Central memory CD8-positive, alpha-beta T cell (primary cell): ENCODE measurements at places on chromosomes 4 and X.

DNA sequence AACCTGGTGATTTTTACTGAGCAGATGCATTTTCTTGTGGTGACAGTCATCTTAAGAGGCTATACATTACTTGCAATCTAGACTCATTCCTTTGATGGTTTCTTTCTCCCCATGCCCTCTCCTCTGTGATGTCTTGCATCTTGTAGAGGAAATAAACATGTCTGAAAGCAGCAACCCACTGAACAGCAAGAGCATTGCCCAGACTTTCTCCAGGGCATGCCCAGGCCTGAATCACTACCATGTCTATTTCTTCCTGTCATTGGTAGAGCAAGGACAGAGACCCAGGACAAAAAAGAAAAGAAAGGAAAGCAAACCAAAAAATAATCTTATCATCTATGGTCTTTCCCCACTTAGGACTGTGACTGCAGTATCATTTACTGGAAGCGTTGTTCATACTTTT, 326.1 kb downstream of the HNRNPD start:
- no peak for DNase-seq
- H3K27ac ChIP-seq: no peak overlapping the region
- H3K36me3 ChIP-seq: no peaks in the 10 kb centered on the region

DNA sequence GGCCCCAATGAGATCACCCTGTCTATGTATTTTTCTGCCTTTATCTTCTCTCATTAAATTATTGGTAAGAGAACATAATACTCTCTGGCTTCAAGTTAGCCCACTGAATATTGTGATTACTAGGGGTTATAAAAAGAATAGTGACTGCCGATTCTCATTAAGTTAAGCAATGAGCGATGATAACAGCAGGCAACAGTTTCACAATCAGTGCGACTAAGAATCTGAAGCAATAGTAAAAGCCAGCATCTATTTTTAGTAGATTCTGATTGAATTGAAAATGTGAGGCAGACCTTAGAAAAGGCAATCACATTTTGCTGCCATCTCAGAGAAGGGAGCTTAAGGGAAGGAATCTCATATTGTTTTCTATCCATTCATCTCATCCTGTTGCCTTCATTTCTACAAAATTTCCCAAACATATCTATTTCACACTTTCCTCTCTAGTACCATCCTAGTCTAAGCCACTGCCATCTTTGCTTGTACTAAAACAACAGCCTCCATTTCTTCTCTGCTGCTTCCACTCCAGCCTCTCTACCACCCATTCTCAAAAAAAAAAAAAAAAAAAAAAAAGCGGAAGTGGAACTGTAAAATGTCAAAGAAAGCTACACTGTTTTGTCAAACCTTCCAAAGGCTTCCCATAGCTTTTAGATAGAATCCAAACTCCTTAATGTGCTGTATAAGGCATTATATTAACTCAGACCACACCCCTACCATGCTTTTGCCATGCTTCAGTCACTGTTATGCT, 17.4 kb downstream of the GABRA4 start:
- H3K27ac ChIP-seq: no peak overlapping the region
- DNase-seq: no peak
- H3K4me3 ChIP-seq: no peak overlapping the region
- H3K36me3 ChIP-seq: no peaks in the 10 kb centered on the region
- no peaks in the 10 kb centered on the region for H3K4me1 ChIP-seq

GRCh38 chr4:140343303-140343702, 30.1 kb upstream of the SCOC start:
- H3K4me1 ChIP-seq: no peaks in the 10 kb centered on the region
- no peak overlapping the region for H3K4me3 ChIP-seq
- no peaks in the 10 kb centered on the region for H3K36me3 ChIP-seq
- no peak overlapping the region for H3K27ac ChIP-seq
- DNase-seq: no peak

- no peaks in the 10 kb centered on the region for H3K36me3 ChIP-seq
- H3K27ac ChIP-seq: no peak overlapping the region
- no peaks in the 10 kb centered on the region for H3K4me1 ChIP-seq
Observed at GRCh38 chr4:87657525-87657924, 7.4 kb downstream of the DMP1 start.

- H3K4me1 ChIP-seq: no peaks in the 10 kb centered on the region
- H3K4me3 ChIP-seq: no peak overlapping the region
- no peak for DNase-seq
- H3K36me3 ChIP-seq: peaks cover 2% of the 10 kb centered on the region
- H3K27me3 ChIP-seq: no peaks in the 10 kb centered on the region
Observed at GRCh38 chr4:108313546-108314339, 145.0 kb upstream of the LEF1 start.

DNA sequence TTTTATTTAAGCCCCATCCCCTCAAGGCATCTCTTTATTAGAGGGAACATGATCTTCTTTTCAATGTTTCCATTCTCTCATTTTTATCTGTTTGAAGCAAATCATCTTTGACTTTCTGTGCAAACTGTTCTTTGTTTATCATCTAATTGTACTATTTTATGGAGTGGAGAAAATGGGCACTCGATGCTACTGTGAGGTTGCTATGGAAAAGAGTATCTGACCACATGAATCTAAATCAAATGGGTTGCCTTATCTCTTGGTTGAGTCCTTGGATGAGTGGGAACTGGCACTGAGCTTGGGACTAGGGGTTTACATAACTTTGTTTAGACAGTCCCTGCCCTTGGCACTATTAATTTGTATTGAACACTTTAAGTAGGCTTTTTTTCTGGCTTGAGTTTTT, 9.1 kb downstream of the OCRL start:
- no peaks in the 10 kb centered on the region for H3K27me3 ChIP-seq
- H3K27ac ChIP-seq: no peak overlapping the region
- H3K36me3 ChIP-seq: no peaks in the 10 kb centered on the region
- DNase-seq: no peak
- H3K4me3 ChIP-seq: no peak overlapping the region

- H3K4me3 ChIP-seq: no peak overlapping the region
- H3K4me1 ChIP-seq: no peaks in the 10 kb centered on the region
- H3K36me3 ChIP-seq: peaks cover 1% of the 10 kb centered on the region
- peaks cover 24% of the 10 kb centered on the region for H3K27me3 ChIP-seq
- H3K27ac ChIP-seq: no peak overlapping the region
- DNase-seq: no peak
Observed at GRCh38 chr4:5112333-5113095, 61.2 kb downstream of the STK32B start.

- H3K36me3 ChIP-seq: no peaks in the 10 kb centered on the region
- no peak overlapping the region for H3K27ac ChIP-seq
- no peak for DNase-seq
- H3K4me3 ChIP-seq: no peak overlapping the region
Observed at GRCh38 chr4:7359400-7360062, 75.2 kb downstream of the PSAPL1 start.

DNA sequence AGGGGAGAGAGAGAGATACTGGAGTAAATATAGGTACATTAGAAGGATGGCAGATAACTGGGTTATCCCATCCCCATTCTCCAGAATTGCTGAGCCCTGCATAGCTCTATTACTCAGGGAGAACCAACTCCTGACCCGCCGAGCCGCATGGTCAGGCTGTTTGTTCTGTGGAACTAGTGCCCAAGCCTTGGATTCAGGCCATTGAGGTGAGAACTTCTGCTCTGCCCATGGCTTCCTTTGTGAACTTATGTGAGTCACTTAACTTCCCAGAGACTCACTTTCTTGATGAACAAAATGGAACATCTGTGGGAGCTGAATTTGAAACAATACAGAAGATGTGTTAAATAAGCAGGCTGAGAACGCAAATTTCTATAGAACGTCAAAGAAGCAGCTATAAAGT, 54.2 kb downstream of the SPATA18 start:
- no peak overlapping the region for H3K27ac ChIP-seq
- no peaks in the 10 kb centered on the region for H3K36me3 ChIP-seq
- H3K4me1 ChIP-seq: no peaks in the 10 kb centered on the region
- H3K4me3 ChIP-seq: no peak overlapping the region
- peaks cover 9% of the 10 kb centered on the region for H3K27me3 ChIP-seq

GRCh38 chr4:177410566-177410965, 31.7 kb downstream of the AGA start:
- no peak overlapping the region for H3K27ac ChIP-seq
- H3K4me3 ChIP-seq: no peak overlapping the region
- H3K36me3 ChIP-seq: no peaks in the 10 kb centered on the region
- H3K27me3 ChIP-seq: no peaks in the 10 kb centered on the region
- no peak for DNase-seq

DNA sequence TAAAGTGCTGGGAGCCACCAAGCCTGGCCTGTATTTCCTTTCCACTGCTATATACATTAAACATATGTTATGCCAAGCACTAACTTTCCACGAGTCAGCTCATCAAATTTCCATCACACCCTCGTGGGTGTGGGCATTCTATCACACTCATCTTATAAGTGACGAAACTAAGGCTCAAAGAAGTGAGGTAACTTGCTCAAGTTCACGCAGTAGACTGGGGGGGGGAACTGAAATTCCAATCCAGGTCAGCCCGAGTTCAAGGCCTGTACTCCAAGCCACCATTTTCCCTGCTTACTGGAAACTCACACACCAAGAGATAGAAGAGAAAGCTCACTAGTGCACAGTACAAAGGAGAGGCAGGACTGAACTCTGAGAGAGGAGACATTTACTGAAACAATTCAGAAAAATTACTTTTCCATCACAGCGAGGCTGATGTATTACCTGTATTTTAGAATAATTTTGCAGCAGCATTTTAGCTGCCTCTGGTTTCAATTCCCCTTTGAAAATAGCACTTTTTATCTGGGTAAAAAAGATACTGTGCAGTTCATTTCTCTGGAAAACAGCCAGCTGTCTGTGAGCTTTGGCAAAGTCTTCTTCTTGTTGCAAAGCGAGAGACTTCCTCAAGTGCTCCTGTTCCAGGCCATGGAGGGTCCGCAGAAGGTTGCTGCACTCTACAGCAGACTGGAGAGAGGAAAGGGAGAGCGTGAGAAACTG, 76.8 kb downstream of the EVC2 start:
- no peak overlapping the region for H3K4me3 ChIP-seq
- no peaks in the 10 kb centered on the region for H3K4me1 ChIP-seq
- DNase-seq: no peak

DNA sequence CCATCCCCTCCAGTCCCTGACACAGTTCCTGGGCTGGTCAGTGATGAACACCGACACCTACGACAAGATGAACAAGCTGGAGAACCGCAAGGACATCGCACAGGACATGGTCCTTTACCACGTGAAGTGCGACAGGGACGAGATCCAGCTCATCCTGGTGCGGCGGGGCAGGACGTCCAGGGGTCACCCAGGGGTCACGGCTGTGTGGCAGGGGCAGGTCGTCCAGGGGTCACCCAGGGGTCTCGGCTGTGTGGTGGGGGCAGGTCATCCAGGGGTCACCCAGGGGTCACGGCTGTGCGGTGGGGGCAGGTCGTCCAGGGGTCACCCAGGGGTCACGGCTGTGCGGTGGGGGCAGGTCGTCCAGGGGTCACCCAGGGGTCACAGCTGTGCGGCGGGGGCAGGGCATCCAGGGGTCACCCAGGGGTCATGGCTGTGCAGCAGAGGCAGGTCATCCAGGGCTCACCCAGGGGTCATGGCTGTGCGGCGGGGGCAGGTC, 16.7 kb downstream of the ATP5ME start:
- no peak overlapping the region for H3K27ac ChIP-seq
- no peak for DNase-seq
- no peaks in the 10 kb centered on the region for H3K36me3 ChIP-seq
- H3K4me3 ChIP-seq: no peak overlapping the region
- H3K27me3 ChIP-seq: no peaks in the 10 kb centered on the region

- H3K27me3 ChIP-seq: no peaks in the 10 kb centered on the region
- H3K36me3 ChIP-seq: no peaks in the 10 kb centered on the region
- H3K27ac ChIP-seq: no peak overlapping the region
- no peak overlapping the region for H3K4me3 ChIP-seq
- no peaks in the 10 kb centered on the region for H3K4me1 ChIP-seq
Observed at GRCh38 chrX:121823406-121823805, 776.0 kb downstream of the GLUD2 start.

DNA sequence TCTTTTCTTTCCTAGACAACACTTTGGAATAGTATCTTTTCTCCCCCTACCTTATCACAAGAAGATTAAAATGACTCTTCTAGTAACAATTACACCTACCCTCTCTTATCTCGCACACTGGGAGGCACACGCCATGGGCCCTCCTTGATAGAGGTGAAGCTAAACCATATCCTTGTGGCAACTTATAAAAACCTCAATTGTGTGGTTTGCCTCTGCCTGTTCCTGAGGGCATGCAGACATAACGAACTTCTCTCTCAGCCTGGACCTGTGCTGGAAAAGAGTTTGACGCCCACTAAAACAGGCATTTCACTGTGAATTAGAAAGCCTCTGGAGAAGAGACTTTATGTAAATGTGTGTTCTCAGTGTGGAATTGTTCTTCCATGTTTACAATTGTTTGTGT, 141.2 kb downstream of the NDST3 start:
- H3K27ac ChIP-seq: no peak overlapping the region
- H3K27me3 ChIP-seq: no peaks in the 10 kb centered on the region
- H3K4me1 ChIP-seq: no peaks in the 10 kb centered on the region

DNA sequence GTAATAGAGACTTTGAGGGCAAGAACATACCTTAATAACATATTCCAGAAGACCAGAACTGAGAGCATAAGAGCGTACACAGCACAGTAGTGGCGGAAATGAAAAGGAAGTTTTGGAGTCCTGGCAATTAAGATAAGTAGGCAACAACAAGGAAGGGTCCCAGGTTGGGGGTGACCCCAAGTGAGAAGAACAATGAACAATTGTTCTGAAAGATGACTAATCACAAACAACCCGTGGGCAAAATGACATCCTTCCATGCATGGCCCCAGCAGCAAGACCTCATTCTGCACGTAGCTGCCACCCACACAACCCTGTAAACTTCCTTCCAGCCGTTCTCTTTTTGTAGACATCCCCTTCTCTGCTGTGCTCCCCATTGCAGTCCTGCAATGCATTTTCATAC, 384.4 kb upstream of the PABPC4L start:
- DNase-seq: no peak
- no peaks in the 10 kb centered on the region for H3K4me1 ChIP-seq
- no peak overlapping the region for H3K27ac ChIP-seq
- H3K27me3 ChIP-seq: no peaks in the 10 kb centered on the region
- H3K36me3 ChIP-seq: peaks cover 2% of the 10 kb centered on the region

DNA sequence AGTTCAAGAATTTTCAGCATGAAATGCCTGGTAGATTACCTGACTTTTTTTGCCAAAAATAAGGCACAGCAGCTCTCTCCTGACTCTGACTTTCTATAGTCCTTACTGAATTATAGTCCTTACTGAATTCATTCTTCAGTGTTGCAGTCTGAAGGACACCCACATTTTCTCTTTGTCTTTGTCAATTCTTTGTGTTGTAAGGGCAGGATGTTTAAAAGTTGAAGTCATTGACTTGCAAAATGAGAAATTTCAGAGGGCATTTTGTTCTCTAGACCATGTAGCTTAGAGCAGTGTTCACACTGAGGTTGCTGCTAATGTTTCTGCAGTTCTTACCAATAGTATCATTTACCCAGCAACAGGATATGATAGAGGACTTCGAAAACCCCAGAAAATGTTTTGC, 168.0 kb downstream of the SOWAHB start:
- H3K27me3 ChIP-seq: peaks cover 46% of the 10 kb centered on the region
- no peak for DNase-seq
- no peaks in the 10 kb centered on the region for H3K4me1 ChIP-seq
- H3K36me3 ChIP-seq: no peaks in the 10 kb centered on the region
